Stimulated activated CD8-positive, alpha-beta memory T cell treated with anti-CD3 and anti-CD28 coated beads, Interleukin-4, amount 100 ng/mL, for 1 hour (primary cell): ENCODE measurements at places on chromosomes 5 and 9.

- no peak for DNase-seq
Measured at GRCh38 chr9:125674981-125675973, 31.7 kb downstream of the MAPKAP1 start.

DNA sequence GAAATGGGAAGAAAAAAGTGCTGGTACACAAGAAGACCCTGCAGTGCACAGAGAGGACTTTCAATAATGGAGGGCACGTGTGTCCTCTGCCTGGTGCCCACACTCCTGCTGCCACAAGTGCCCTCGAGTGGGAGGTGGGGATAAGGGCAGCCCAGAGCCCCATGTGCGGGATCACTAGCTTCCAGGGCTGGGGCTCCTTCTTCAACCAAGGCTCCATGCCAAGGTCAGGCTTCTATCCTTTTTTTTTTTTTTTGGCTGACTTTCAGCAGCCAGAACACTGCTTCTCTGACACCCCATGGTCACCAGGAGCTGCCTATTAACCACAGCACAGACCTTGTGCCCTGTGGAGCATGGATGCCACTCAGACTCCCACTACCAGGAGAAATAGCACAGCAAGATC lies 7.5 kb downstream of the ACSL6 start:
- no peak for DNase-seq

DNA sequence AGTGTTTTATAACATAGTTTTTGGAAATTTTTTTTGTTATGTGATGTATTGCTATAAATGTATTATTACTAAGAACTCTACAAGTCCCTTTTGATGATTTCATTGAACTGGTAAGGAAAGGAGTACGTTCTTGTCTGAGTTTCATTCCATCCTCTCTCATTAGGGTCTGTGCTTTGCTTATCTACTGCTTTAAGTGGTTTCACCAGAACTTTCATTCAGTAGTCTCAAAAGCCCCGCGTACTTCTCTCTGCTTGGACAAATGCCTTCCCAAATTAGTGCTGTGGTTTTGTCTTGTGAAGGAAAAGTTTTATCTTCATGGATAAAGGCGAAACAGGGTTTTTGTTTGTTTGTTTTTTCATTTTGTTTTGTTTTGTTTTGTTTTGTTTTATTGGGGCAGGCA lies 469.8 kb upstream of the WWC1 start:
- DNase-seq: no peak

GRCh38 chr5:152704286-152704685 lies 299.2 kb upstream of the NMUR2 start:
- DNase-seq: no peak

- no peak for DNase-seq
Measured at GRCh38 chr5:12413585-12413984, 509.3 kb upstream of the CTNND2 start.

- no peak for DNase-seq
Measured at GRCh38 chr9:91820949-91821880, 128.8 kb downstream of the ROR2 start.

DNA sequence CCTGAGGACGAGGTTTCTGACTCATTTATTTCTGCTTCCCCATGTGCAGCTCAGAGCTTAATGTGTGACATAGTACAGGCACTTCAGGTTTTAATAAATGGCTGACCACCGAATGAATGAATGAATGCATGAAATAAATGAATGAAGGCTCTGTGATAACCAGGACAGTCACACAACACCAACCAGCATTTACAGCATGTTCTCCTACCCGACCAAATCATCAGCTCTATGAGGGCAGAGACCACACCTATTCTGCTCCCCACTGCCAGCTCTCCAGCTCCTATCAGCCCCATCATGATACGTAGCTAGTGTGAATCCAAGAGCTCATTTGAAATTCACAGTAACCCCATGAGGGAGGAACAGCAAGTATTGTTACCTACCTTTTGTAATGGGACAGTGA lies 4.8 kb downstream of the TMOD1 start:
- no peak for DNase-seq

GRCh38 chr9:99037769-99038483 lies 67.0 kb upstream of the TGFBR1 start:
- DNase-seq: no peak

GRCh38 chr9:134892820-134893420 lies 12.3 kb downstream of the FCN2 start:
- DNase-seq: no peak

- DNase-seq: no peak
Measured at GRCh38 chr9:71755230-71755629, 13.1 kb downstream of the CEMIP2 start.

DNA sequence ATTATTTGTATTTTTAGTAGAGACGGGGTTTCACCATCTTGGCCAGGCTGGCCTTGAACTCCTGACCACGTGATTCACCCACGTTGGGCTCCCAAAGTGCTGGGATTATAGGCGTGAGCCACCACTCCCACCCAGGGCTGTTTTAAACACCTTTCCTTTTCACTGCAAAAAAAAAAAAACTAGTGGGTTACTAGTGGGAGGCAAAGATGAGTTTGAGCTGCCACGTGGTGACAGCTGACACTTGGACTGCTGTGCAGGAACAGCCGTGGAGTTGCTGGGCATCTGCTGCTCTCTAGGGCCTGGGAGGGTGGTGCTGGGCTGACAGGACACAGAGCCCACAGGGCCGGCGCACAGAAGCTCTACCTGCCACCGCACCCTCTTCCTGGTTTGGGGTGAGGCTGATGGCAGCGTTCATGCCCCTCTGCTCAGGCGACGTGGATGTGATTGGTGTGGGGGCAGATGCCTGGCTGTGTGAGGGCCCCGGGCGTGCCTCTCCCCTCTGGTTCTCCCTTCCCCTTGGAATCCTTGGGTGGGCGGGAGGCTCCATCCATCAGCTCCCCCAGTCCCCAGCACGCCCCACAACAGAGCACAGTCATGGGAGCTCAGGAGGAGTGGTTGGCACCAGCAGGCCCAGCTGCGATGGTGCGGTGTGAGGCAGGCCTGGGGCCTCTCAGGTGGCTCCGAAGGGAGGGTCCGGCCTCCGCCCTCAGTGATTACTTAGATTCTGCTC lies 16.9 kb downstream of the RABL6 start:
- DNase-seq: no peak

DNA sequence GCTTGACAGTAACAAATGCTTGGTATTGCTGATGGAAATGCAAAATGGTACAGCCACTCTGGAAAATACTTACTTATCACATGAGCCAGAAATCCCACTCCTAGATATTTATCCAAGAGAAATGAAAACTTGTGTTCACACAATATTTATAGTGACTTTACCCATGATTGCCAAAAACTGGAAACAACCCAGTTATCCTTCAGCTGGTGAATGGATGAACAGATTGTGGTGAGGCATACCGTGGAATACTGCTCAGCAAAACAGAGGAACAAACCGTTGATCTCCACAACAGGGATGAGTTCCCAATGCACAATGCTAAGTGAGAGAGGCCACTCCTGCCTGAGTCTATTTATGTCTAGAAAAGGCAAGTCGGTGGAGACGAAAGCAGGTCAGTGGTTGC lies 40.5 kb upstream of the LRRC14B start:
- no peak for DNase-seq

DNA sequence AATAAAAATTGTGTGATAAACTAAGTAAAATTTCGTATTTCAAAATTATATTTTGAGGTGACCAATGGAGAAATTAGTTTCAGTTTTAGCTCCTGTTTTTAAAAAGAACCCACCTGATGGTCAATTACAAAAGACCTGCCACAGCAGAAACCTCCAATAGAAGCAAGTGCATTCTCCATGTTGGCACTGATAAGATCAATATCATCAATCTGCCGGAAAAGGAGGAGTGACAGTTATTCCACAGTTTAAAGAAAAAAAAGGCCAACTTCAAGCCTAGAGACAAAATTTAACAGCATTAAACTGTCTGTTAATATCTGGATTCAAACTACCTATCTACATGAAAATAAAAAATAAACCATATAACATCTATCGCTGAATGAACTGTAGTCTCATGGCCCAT lies 67.7 kb downstream of the SPTLC1 start:
- no peak for DNase-seq

GRCh38 chr5:141785135-141785534 lies 93.1 kb downstream of the PCDH1 start:
- no peak for DNase-seq

DNA sequence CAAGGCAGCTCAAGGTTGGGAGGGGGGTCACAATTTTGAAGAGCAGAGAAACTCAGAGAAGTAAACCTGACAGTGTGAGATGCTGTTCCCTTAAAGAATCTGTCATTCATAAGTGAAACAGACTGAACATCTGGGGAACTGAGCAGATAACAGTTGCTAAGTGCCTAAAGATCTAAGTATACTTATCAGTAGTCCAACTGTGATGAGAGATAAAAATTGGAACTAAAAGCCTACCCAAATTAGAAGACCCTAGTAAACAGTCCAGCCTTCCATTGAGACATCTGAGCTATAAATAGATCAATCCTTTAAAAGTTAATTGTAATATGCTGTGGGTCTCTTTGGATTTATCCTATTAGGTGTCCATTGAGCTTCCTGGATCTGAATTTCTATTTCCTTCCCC lies 692.8 kb upstream of the ZNF608 start:
- no peak for DNase-seq

GRCh38 chr5:133930061-133930812 lies 38.2 kb downstream of the C5orf15 start:
- peak; percentile 7 for DNase-seq

DNA sequence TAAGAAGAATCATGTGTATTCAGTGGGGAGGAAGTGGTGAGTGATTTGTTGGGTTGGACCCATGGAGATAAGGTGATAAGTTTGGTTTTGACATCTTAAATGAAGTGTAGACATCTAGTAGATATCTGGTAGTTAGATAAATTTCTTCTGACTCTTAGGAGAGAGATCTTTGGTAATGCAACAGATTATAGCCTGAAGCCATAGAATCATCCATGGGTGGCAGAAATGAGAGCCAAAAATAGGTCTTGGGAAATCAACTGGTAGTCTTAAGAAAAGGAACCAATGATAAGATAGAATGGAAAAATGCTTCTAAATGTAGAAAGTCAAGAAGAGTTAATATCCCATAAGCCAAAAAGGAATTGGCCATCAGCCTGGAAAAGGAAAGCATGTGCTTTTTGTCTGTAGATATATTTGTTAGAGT lies 532.7 kb upstream of the GRAMD2B start:
- no peak for DNase-seq

DNA sequence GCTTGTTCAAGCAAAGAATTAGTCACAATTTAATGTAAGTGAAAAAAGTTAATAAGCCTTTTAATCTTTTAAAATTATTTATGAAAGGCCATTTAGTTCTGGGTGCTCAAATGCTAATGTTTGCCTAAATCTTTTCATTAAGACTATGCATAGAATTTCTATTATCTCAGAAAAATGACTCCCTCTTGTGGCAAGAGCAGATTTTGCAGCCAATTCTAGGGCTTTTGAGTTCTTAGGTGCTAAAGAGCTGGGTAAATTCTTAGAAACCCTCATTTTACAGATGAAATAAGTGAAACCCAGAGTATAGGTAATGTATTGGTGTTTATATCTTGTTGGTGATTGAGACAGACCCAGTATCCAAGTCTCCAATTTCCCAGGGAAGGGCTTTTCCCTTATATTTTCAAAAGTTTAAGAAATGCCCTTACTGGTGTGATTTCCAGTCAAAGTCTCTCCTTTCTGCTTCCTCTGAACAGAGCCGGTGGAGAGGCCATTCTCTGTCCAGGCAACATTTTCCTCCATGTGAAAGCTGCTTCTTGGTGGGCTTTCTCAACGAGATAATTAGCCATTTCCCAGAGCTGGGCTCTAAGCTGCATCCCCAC lies 24.1 kb upstream of the PCSK5 start:
- no peak for DNase-seq

DNA sequence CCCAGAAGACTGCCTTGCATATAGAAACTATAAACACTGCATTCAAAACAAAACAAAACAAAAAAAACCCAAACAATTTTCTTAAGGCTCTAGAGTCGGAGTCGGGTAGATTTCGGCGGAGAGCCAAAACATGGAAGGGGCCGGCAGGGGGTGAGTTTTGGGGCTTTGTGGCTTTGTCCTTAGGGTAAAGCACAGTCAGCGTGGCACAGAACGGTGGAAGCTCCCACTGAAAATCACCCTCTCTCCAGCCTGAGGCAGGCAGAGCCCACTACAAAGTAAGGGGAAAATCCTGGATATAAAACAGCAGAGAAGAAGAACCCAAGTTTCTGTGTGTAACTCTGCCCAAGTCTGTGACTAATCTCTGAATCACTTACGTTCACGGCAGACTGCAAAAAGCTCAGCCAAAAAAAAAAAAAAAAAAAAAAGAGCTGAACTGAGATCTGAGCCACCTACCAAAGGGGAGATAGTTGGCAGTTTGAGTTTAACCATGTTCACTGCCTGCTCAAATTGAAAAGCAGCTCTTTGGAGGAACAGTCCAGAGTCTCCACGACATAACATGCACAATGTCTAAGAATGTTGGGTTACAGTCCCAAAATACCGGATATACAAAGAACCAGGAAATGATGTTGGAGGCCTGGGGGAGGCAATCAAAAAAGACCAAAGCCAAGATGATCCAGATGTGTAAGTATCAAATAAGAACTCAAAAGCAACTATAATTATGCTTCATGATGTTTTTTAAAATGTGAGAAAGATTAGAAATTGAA lies 26.6 kb upstream of the OR2K2 start:
- no peak for DNase-seq

DNA sequence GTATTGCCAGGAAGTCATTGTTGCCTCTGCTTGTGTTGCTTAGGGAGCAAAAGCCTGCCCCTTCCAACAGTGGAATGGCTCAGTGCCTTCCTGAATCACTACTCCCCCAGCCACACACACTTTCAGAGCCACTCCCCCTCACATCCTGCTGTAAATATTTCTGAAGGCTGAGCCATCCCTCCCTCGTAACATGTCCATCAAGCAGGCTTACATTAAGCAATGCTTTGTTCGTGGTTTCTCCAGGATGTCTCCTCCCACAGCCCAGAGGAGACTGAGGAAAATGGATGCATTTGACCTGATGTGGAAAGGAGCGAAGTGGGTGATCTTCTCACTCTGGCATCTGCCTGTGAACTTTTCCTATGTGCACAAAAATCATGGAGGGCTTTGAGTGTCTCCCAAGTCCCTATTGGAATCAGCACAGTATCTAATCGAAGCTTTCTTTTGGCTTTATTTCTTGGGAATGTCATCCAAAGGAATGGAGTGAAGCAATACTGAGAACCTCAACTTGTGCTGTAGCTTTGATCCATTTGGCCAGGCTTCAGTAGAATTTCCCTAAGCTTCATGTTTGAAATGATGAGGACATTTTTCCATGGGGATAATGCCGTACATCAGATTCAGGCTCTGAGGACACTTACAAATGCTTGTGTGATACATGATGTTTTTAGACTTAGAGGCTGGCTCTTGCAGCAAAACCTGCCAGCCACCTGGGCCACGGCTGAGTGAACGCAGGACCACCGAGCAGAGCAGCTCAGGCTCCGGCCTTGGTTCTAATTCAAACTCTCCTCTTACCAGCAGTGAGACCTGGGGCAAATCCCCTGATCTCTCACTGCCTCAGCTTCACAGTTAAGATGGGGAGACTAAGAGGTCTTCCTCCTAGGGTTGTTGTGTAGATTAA lies 389.1 kb downstream of the ENC1 start:
- DNase-seq: no peak

DNA sequence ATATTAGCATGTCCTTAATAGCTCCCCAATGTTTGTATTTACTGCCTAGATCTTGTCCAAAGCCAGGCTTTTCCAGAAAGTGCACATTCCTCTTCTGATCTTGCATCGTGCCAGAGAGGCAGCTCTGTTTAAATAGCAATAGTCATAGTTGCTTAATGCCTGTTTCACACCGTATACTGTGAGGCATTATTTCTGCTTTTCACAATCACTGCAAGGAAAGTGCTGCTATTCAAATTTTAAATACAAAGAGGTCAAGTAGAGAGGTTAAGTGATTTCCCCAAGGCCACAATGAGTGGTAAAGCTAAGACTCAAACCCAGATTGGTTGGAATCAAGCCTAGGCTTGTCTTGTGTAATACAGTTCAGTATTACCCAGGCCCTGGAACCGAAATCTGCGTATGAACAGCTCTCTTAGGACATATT lies 153.6 kb downstream of the SNX18 start:
- no peak for DNase-seq
